Stimulated activated CD4-positive, alpha-beta T cell treated with anti-CD3 and anti-CD28 coated beads, TNF-alpha, amount 100 ng/mL, for 24 hours (primary cell): ENCODE measurements at places on chromosomes 13 and 19.

DNA sequence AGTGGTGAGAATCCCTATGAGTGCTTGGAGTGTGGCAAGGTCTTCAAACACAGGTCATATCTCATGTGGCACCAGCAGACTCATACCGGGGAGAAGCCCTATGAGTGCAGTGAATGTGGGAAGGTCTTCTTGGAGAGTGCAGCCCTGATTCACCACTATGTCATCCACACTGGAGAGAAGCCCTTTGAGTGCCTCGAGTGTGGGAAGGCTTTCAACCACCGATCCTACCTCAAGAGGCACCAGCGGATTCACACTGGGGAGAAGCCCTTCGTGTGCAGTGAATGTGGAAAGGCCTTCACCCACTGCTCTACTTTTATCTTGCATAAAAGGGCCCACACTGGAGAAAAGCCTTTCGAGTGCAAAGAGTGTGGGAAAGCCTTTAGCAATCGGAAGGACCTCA lies 18.7 kb upstream of the AURKC start:
- no peak for DNase-seq

DNA sequence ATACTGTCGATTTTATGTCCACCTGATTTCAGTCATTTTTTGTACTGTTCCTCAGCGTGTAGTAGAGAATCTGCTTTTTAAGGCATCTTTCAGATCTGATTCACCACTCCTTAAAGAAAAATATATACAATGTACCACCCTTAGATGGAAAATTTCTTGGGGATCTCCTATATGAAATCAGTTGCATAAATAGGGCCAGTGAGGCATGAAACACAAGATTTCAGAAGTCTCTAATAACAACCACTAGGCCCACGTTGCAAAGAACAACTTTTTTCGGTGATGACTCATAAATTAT lies 1.4 kb downstream of the USP12 start:
- no peak for DNase-seq

DNA sequence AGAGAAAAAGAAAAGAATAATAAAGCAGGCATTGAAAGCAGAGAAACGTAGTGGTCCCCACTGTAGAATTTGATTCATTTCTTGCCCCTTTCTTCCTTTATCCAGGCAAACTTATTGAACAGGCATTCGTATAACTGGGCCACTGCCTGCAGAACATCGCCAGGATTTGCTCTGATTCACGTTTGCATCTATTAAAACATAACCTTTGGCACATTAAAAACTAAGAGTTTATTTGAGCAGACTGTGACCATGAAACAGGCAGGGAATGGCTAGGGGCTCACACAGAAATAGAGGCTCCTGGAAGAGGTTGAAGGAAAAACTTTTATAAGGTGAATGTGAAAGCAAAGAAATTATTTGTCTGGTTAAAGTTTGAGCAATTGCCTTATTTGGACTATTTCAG lies 12.5 kb upstream of the SUPT20H start:
- DNase-seq: no peak

DNA sequence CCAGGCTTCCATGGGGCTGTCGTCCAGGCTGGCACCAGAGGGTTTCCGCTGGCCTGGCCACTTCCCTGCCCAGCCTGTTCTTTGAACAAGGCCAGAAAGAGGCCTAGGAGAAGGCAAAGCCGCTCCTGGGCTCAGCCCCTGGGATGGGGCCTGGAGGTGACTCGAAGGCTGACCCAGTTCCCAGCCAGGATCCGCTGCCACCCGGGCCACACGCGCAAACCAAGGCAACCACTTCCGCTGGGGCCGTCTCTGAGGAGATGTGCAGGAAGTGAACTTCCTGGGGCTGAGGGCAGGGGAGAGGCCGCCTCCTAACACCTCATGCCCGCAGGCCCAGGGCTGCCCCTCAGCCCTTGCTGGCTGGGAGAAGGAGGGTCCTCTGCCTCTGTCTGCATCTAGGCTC lies 15.2 kb downstream of the PLEKHF1 start:
- peak; percentile 66 for DNase-seq

GRCh38 chr13:81686877-81687276 lies 1346.0 kb upstream of the SPRY2 start:
- DNase-seq: no peak

- DNase-seq: no peak
Observed at GRCh38 chr13:113672002-113672651, 5.1 kb downstream of the GRK1 start.

DNA sequence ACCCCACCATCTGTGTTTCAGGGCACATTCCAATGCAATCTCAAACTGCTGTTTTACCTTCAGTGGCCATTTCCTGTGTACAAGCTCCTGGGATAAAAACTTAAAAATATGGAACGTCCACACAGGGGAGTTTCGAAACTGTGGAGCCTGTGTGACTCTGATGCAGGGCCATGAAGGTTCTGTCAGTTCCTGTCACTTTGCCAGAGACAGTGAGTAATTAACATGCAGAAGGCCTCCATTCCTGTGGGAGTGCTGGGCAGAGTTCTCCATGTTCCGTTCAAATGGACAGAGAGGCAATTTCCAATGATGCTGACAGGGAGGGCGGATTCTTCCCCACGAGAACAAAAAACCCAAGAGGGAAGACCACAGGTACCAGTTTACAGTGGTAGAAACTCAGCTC lies 24.4 kb downstream of the WDR88 start:
- DNase-seq: no peak
